NCI-H146 (cell line): ENCODE measurements at places on chromosomes 7 and 10.

GRCh38 chr10:44460416-44460815, 75.5 kb upstream of the CXCL12 start:
- no peak for DNase-seq

DNA sequence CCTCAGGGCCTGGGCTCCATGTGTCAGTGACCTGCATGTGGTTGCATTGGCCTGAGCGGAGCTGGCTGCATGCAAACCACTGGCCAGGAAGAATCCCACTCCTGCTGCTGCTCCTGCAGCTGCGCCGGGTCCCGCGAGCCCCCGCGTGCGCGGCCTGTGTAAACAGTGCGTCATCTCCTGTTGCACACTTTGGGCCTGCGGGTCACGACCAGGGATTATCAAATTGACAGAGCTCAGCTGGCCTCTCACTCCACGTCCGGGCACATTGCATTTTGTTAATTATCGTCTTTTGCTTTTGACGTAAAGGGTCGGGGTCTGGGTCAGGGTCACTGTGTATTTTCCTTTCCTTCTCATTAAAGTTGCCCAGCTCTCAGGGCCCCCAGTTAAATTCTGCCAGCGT, 132.6 kb downstream of the RGS10 start:
- DNase-seq = peak; percentile 57

DNA sequence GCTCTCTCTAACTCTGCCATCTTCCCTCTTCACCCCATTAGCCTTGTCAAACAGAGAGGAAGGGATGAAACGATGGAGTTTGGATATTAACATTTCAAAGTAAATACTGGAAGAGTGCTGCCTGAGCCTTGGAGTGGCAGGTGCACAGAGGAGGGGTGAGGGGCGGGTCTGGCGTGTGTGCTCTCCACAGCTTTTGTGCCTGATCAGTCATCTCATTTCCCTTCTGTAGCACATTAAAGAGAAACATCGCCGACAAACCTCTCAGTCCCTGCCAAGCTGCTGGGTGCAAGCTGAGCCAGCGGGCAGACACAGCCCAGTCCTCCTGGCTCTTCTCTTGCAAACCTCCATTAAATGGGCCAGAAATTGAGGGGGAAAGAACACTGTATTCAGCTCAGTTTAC, 76.2 kb downstream of the SLIT1 start:
- DNase-seq = peak; percentile 85

DNA sequence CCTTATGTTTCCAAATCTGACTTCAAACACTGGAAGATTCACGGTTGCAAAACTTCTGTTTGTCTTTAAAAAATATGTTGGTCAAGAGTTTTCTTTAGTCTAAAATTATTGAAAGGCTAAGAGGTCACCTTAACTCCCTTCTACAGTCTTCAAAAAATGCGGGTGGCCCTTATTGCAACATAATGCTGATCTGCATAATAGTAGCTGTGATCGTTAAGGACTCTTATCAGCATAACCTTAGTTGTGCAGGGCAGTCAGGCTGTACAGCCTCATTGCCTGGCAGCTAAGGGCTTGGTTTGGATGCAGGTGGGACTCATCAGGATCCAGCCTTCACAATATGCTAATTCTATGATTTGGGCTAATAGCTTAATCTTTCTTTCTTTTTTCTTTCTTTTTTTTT, 15.0 kb downstream of the KIAA1217 start:
- no peak for DNase-seq

GRCh38 chr7:132472463-132473120, 103.7 kb downstream of the PLXNA4 start:
- DNase-seq = no peak

DNA sequence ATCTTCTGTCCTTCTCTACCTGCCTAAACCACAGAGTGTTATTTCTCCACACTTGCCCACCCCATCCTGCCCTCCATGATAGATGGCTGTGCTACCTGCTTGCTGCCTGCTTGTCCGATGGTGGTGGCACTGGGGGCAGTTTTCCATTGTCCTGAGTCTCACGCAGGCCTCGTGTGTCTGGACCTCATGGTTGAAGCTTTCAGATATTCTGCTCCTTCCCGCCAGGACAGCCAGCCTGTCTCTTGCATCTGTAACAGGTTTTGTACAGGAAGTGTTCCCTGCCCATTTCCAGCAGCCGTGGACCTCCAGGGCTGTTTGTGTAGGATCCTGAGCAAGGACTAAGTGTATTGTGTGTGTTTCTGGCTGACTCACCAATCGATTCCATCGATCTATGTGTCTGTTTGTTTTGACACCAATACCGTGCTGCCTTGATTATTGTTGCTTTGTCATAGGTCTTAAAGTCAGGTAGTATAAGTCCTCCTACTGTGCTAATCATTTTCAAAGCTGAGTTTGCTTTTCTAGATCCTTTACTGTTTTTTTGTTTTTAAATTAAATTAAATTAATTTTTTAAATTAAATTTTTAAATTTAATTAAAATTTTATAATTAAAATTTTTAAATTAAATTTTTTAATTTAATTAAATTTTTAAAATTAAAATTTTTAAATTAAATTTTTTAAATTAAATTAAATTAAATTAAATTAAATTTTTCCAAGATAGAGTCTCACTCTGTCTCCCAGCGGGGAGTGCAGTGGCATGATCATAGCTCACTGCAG, 8.5 kb downstream of the IL15RA start:
- DNase-seq = peak; percentile 91

- no peak for DNase-seq
Measured at GRCh38 chr10:54843932-54844331, 42.9 kb upstream of the PCDH15 start.

DNA sequence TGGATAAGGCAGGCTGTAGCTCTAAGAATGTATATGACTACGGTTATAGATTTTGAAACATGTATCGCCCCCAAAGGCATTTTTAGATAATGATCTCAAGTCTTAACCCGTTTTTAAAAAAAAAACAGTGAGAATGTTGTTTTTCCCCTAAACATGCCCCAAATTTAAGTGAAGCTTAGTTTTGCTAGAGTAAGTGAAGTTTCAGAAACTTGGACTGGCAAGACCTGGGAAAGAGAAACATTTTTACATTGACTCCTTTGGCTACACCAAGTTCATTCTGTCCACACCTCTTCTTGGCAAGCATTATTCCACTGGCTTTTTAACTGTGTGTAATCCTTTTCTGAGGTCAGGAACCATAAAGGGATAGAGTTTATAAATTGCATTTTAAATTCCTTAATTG, 216.7 kb upstream of the CELF2 start:
- no peak for DNase-seq

DNA sequence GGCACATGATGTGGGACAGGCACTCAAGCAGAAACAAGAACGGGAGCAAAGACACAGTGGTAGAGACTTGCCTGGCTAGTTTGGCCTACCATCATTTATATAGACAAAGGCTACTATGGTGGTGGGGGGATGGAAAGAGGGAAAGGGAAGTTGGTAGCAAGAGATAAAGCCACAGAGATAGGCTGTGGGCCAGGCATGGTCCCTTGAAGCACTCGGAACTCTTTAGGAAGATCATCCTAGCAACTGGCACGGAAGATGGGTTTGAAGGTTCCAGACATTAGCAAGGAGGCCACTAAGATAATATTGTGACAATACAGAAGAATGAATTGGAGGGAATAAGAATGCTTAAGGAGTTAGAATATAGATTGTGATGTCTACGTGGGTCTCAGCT, 319.6 kb downstream of the ELMO1 start:
- DNase-seq = no peak

DNA sequence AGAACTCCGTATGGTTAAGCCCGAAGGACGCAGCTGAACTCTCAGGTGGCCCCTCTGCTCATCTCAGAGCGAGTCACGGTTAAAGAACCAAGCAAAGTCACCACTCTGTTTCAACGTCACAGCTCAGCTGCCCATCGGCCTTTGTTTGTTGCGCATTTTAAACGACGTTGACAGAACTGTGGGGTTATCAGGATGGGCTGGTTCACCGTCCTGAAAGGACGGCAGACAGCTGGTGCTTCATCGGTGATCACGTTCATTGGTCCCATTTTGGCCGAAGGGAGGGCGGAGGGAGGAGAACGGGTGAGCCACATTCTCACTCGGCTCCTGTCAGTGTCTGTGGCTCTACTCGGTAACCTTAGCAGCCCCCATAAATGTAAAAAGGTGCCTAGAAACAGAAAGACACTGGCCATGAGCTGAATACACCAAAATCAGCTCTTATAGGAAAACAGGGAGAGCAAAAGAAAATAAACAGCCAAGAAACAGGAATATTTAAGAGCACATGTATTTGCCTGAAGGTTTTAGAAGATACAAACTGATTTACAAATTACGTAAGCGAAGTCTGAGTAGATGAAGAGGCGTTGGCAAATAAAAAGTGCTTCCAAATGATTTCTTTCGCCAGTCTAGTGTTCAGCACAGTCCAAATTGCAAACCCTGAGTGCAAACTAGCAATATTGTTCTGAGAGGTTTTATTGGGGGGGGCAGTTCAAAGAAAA, 8.4 kb downstream of the PRKAG2 start:
- no peak for DNase-seq

DNA sequence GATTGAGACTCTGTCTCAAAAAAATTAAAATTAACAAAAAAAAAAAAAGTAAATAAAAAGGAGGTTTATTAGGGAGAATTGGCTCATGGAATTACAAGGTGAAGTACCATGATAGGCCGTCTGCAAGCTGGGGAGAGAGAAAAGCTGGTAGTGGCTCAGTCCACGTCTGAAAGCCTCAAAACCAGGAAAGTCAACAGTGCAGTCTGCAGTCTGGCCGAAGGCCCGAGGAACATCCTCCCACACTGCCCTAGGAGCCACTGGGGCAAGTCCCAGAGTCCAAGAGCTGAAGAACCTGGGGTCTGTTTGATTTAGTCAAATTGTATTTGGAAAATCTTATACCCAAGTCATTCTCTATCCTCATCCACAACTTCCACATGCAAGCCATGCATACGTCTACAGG, 59.0 kb upstream of the RAB18 start:
- no peak for DNase-seq

DNA sequence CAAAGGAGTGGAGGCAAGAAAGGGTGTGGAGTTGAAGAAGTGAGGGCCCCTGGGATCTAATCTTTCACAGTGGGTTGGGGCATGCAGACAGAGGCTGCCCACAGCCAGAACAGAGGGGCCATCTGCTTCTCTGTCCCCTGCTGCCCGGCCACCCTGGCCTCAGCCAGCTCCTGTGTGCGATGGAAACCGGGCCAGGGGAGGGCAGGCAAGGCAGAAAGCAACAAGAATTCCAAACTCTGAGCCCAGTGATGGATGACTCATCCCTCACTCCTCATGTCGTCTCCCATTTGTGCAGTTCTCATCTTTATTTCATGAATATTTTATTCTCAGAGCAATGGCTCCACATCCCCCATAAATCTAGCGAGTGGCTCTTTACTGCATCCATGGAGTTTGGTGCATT, 757.1 kb downstream of the GRID1 start:
- no peak for DNase-seq
